ENCODE measurements at places on chromosomes 12 and 14. TPM values are rescaled to one million over a fixed set of nuclear protein-coding genes. Genes with fewer than 3 reads are reported as not detected.

DNA sequence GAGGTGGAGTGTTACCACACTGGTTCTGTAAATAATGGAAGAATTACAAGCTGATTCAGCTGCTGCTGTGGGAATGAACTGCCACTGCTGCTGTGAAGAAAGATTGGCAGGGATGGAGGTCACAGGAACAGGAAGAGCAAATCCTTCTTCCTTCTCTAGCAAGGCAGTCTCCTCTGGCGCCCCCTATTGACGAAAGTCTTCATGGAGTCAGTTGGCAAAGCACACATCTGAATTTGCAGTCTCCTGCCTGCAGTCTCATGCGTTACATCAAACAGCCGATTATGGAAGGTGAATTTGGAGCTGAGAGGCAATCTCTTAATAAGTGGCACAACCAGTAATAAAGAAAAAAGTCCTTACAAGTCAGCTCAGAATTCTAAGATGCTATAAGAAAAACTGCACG lies 106.0 kb upstream of the TMTC1 start:
- DNase-seq, result no peak

DNA sequence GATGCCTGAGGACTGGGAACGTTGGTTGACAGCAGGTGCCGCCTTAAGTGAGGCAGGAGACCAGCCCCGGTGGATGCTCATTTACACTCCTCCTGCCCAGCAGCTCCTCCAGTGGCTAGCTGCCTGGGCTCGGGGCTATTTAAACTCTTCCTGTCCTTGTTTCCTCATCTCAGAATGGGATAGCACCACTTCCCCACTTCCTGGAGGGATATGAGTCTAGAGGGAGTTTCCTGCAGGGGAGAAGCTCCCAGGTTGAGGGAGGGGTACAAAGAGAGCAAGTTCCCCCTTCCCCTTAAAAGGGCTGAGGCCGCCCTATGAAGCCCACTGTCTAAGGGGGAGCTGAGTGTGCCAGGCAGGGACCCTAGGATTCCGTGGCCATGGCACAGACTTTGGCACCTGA lies 311.2 kb downstream of the AACS start:
- no peak for DNase-seq

GRCh38 chr12:77992760-77993159 lies 162.1 kb downstream of the NAV3 start:
- DNase-seq, result no peak

GRCh38 chr14:91246051-91246852 lies 1.7 kb upstream of the GPR68 start:
- DNase-seq, result no peak

DNA sequence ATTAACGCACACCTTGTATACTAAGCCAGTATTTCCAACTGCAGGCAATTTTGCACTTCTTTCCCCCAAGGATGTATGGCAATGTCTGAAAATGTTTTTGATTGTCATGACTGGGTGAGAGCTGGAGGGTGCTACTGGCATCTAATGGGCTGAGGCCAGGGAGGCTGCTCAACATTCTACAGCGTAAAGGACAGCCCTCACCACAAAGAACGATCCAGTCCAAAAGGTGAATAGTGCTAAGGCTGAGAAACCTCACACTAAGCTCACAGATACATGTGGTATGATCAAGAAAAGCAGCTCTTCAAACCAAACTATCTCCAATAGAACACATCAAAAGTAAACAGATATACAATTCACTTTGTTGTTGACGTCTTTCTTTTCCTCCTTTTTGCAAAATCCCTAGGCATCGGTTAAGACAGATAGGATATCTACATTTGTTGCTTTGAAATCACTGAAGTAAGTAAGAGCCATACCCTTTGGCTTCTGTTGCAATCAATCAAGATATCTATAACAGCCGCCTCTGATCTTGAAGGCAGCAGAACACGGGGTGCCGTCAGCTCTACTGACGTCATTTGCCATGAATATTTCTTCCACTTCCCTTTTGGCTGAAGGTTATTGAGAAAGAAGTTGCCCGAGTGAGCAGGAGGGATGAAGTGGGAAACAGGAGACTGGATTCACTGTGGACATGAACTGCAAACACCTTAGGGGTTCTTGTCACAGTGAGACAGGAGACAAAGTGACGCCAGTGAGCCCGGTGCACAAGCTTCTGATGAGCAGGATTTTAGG lies 218.3 kb downstream of the FOXN3 start:
- DNase-seq, result no peak

Gene HOXC6
- polyA plus RNA-seq, result 39.4 TPM

Gene LMNTD1
- 0.16 TPM for polyA plus RNA-seq

Measured in left renal cortex interstitium (tissue), 4 donors.